ENCODE measurements at places on chromosomes 4 and X.

GRCh38 chr4:63063760-63064159 lies 1345.5 kb downstream of the TECRL start:
- no peak overlapping the region for H3K4me3 ChIP-seq
- no peaks in the 10 kb centered on the region for H3K27me3 ChIP-seq
- no peaks in the 10 kb centered on the region for H3K4me1 ChIP-seq
- no peaks in the 10 kb centered on the region for H3K36me3 ChIP-seq

GRCh38 chr4:2011583-2011982 lies 2.8 kb upstream of the NELFA start:
- H3K36me3 ChIP-seq, result no peaks in the 10 kb centered on the region
- H3K4me3 ChIP-seq, result no peak overlapping the region
- no peaks in the 10 kb centered on the region for H3K27me3 ChIP-seq
- no peak for DNase-seq
- H3K4me1 ChIP-seq, result peaks cover 40% of the 10 kb centered on the region

DNA sequence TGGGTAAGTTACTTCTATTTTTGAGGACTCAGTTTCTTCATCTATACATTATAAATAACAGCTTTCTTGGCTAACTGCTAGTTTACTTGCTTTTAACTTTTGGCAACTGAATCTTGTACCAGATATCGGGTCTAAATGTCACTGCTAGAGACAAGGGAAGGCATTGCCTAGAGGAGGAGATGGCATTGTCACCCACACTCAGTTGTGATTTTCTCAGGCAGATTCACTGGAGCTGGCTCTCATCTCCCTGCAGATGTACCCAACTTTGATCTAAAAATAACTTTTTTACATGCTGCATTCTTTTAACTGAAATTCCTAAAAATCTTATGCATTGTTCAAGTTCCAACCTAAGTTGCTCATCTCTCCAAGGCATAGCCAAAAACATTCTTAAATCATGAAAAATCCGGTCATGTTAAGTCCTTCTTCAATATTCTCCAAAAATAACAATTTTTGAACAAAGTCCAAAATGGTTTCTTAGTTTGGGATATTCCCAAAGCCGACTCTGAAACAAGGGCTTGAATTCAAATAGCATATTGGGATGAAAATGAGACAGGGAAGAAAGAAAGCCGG lies 469.0 kb upstream of the BOD1L1 start:
- H3K4me1 ChIP-seq, result no peaks in the 10 kb centered on the region
- H3K4me3 ChIP-seq, result no peak overlapping the region
- no peaks in the 10 kb centered on the region for H3K36me3 ChIP-seq
- H3K27me3 ChIP-seq, result no peaks in the 10 kb centered on the region
- DNase-seq, result no peak

- H3K4me1 ChIP-seq, result peaks cover 94% of the 10 kb centered on the region
- H3K27ac ChIP-seq, result no peak overlapping the region
- H3K4me3 ChIP-seq, result no peak overlapping the region
- no peak for DNase-seq
Measured at GRCh38 chr4:6928081-6928480, 18.5 kb downstream of the TBC1D14 start.

GRCh38 chr4:109559625-109559982 lies 442 bp upstream of the MCUB start:
- peaks cover 14% of the 10 kb centered on the region for H3K27me3 ChIP-seq
- no peaks in the 10 kb centered on the region for H3K36me3 ChIP-seq
- DNase-seq, result peak; percentile 87
- H3K4me3 ChIP-seq, result peak overlapping the region; percentile 92
- peaks cover 58% of the 10 kb centered on the region for H3K4me1 ChIP-seq

GRCh38 chr4:150384249-150384648 lies 197.7 kb upstream of the MAB21L2 start:
- no peaks in the 10 kb centered on the region for H3K4me1 ChIP-seq
- DNase-seq, result no peak
- H3K27ac ChIP-seq, result no peak overlapping the region
- H3K36me3 ChIP-seq, result no peaks in the 10 kb centered on the region

- H3K4me1 ChIP-seq, result no peaks in the 10 kb centered on the region
- no peak overlapping the region for H3K27ac ChIP-seq
- H3K36me3 ChIP-seq, result no peaks in the 10 kb centered on the region
- H3K27me3 ChIP-seq, result no peaks in the 10 kb centered on the region
- DNase-seq, result no peak
Measured at GRCh38 chr4:7202411-7202810, 10.1 kb downstream of the SORCS2 start.

GRCh38 chrX:4825550-4825949 lies 1112.1 kb upstream of the PRKX start:
- H3K4me3 ChIP-seq, result no peak overlapping the region
- no peaks in the 10 kb centered on the region for H3K27me3 ChIP-seq
- no peak overlapping the region for H3K27ac ChIP-seq
- no peaks in the 10 kb centered on the region for H3K36me3 ChIP-seq
- DNase-seq, result no peak

DNA sequence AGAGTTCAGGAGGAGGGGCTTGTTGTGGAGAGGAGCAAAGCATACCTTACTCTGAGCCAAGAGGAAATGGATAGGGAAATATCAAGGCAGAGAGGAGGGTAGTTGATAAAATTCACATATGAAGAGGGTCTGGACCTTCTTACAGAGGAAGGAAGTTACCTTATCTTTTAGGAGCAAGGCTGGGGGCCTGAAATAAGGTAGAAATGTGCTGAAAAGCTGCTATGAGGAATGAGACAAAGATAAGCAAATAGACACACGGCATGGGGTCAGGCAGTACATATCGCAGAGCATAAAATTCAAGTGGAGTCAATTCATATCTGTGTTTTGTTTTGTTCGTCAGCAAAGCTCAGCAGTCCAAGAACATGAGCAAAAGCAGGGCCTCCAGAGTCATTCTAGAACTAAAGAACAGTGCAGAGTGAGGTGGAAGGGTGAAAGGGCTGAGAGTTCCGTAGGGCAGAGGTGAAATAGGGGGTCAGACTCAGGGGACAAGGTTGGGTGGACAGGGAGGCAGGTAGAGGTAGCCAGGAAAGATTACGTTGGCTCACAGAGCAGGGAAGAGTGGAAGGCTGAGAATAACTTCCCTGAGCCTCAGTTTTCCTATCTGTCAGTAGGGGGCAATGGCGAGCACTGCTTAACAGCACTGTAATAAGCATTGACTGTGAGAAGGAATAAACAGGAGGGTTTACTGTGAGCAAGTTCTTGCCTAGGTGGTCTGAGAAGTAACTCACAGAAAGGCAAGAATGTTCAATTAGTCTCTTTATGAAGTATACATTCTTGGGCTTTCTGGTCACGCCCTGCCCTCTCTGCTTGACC lies 9.2 kb downstream of the VSIG4 start:
- no peaks in the 10 kb centered on the region for H3K36me3 ChIP-seq
- no peaks in the 10 kb centered on the region for H3K4me1 ChIP-seq
- no peak overlapping the region for H3K27ac ChIP-seq

DNA sequence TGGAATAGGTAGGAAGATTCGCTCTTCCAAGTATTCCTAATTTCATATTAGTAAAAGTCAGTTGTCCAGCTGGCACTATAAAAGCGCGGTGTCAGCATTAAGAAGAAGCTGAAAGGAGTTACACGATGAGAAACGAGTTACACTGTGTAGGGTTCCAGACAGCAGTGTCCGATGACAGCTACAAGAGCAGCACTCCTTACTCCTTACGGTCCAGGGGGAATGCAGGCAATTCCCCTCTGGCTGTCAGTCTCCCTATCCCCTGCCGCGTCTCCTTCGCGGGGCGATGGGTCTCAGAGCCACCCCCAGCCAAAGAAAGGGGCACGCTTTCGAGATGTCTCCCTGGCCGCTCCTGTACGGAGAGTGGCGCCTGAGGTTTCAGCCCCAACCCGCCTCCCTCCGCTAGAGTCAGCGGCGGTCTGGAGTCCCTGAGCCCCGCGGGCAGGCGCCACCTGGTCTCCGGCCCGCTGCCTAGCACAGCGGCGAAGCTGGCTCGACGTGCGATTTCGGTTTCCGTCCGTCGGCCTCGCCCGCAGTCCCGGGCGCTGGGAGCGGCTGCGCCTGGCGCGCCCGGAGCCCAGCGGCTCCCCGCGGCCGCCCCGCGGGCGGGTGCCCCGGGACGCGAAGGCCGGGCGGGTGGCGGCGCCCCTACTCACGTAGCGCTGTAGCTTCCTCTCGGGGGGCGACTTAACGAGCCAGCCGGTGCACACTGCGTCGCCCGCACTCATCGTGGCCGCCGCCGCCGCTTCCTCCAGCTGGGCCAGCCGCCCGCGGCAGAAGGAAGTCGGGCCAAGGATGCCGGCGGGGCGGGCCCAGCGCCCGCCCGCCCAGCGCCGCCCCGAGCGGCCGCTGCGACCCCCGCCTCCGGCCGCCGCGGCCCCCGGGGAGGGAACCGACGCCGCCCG lies at the start of gene GAB3:
TSS of gene GAB3 (minus strand) at position 777 of the 902 bp plus-strand sequence. CDS start at position 725, 52 bp downstream.
- H3K4me3 ChIP-seq, result peak within 1 kb of the TSS; percentile 41
- H3K27ac ChIP-seq, result peak within 1 kb of the TSS; percentile 60
- peaks cover 52% of the 10 kb centered on the region for H3K4me1 ChIP-seq
- peak; percentile 92 for DNase-seq

DNA sequence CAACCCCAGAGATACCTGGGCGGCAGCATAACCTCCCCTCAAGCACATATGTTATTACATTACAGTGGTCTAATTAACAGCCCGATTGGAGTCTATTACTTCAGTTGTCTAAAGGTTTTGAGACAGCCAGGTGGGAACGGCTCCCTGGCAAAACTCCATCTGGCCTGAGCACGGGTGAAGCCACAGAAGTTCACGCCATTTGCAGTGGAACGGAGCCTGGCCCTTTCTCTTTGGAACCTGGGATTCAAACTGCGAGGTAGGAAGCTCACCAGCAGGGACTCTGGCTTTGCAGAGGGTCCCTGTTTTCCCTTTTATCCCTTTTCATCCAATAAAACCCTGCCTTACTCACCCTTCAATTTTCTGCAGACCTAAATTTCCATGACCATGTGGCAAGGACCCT lies 45.9 kb upstream of the NEIL3 start:
- H3K27ac ChIP-seq, result no peak overlapping the region
- no peaks in the 10 kb centered on the region for H3K27me3 ChIP-seq
- no peaks in the 10 kb centered on the region for H3K36me3 ChIP-seq
- H3K4me1 ChIP-seq, result no peaks in the 10 kb centered on the region
- H3K4me3 ChIP-seq, result no peak overlapping the region

GRCh38 chrX:79079477-79079876 lies 65.0 kb upstream of the GPR174 start:
- H3K4me3 ChIP-seq, result no peak overlapping the region
- DNase-seq, result no peak
- H3K27me3 ChIP-seq, result no peaks in the 10 kb centered on the region
- H3K27ac ChIP-seq, result no peak overlapping the region
- no peaks in the 10 kb centered on the region for H3K36me3 ChIP-seq
